ENCODE measurements at places on chromosomes 16 and 17.

GRCh38 chr17:32192379-32192778, 50.1 kb downstream of the RHOT1 start:
- DNase-seq: no peak

DNA sequence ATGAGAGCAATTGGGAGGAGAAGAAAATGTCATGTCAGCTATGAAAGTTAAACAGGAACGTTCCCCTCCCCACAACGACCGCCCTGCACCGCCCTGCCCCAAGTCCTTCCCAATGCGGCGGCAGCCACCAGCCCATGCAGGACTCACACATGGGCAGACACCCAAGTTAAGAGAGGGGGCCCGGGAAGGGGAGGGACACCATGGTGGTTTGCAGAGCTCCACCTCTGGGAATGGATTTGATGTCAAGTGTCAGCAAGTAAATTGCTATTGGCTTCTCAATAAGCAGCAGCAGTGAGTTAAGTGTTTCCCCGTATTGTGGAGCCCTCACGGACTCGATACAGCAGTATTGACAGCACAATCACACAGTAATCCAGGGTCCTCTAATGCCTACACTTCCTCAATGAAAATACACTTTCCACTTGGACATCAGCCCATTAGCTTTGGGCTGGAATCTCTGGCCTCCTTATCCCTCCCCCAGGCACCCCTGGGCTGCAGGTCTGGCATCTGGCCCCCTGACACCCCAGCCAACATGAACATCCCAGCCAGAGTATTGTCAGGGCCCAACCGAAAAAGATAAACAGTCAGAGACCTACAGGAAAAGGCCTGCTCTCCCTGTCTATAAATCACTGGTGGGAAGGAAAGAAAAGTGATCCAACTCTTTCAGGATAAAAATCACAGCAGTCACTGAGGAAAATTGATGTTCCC, 22.6 kb downstream of the ZFHX3 start:
- no peak for DNase-seq

DNA sequence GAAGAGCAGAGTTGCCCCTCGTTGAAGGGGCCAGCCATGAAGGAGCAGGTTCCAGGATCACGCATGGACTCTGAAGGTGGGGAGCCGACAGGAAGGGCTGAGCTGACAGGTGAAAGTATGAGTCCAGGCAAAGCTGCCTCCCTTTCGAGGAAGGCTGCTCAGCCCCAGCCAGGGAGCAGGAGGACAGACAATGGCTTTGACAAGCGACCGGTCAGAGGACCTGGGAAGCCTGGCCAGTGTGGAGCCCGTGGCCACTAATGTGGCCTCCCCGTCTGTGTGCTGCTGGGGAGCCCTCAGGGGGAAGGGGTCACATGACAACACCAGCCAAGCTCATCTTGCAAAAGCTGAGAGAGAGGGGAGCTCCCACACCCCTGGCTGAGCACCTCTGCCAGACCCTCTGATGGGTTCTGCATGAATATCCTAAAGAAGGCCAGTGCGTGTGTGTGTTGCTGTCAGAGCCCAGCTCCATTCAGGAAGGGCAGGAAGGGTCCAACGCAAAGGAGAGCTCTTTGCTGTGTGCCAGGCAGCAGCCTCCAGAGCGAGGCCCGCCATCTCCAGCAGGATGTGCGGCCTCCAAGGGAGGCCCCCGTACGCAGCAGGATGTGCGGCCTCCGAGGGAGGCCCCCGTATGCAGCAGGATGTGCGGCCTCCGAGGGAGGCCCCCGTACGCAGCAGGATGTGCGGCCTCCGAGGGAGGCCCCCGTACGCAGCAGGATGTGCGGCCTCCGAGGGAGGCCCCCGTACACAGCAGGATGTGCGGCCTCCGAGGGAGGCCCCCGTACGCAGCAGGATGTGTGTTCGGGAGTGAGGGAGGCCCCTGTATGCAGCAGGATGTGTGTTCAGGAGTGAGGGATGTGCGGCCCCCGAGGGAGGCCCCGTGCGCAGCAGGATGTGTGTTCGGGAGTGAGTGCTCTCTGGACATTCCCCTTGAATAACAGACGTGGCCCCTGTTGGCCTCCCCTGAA, 102.1 kb upstream of the CHMP6 start:
- DNase-seq: no peak

DNA sequence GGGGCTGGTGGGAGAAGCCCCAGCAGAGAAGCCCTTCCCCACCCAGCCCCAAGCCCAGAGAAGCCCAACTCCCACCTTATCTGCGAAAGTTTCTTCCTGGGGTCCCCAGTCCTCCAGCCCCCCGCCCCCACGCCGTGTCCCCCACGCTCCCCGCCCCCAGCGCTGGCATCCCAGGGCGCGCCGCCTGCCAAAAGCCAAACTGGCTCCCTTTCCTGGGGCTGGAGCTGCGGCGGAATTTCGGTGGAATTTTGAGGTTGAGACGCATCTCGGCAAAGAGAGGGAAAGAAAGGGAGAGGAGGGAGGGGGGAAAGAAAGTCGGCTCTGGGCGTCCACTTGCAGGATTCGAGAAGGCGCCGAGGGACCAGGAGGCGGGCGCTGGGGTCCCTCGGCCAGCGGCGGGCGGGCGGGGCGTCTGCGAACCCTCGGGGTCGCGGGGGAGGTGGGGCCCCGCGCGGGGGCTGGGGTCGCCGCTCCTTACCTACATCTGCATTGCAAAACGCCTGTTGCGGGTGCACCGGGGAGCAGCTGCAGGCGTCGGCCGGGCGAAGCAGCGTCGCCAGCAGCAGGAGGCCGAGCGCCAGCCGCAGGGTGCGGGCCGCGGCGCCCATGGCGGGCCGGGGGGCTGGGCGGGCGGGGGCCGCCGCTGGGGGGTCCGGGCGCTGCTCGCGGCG, 571 bp downstream of the TIMP2 start:
- peak; percentile 20 for DNase-seq

GRCh38 chr17:66915204-66915611, 49.3 kb upstream of the CACNG4 start:
- peak; percentile 50 for DNase-seq

DNA sequence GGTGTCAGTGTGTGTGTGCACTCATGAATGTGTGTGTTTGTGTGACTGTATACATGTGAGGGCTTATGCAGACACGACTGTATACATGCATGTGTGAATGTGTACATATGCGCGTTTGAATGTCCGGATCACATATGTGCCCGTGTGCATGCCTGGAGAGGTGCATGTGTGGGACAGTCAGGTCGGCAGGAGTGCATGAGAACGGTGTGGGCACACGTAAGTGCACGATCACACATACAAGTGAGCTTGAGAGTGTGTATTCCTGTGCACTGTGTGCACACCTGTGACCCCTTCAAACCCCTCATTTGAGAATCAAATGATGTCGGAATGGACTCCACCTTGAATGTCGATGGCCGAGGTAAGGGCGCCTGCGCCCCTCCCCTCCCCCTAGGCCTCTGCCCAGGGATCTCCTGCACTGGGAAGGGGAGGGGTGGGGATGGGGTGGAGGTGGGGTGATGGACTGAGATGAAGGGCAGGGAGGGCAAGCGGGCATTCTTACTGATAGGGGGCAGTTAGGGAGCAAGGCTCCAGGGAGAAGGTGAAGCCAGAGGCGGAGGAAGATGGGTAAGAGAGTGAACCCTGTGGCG, 601 bp upstream of the NGFR start:
- DNase-seq: no peak

DNA sequence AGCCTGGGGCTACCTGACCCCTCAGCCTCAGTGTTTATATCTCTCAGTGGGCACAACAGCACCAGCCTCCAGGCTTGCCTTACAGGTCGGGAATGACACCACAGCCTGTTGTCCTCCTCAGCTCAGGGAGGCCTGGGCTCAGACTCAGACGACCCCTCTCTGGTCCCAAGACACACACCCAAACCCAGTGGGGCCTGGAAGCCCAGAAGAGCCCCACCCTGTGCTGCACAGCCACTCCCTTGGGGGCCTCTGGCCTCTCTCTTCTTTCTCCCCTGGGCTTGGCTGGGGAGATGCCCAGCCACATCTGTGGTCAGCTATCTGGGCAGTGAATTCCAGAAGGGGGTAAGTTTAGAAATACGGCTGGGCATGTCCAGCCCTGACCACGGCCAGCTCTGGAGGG, 2.4 kb downstream of the NATD1 start:
- no peak for DNase-seq

- no peak for DNase-seq
Measured at GRCh38 chr16:58842156-58842555, 108.0 kb upstream of the GOT2 start.

- no peak for DNase-seq
Measured at GRCh38 chr17:49590874-49591273, 15.2 kb downstream of the NXPH3 start.

DNA sequence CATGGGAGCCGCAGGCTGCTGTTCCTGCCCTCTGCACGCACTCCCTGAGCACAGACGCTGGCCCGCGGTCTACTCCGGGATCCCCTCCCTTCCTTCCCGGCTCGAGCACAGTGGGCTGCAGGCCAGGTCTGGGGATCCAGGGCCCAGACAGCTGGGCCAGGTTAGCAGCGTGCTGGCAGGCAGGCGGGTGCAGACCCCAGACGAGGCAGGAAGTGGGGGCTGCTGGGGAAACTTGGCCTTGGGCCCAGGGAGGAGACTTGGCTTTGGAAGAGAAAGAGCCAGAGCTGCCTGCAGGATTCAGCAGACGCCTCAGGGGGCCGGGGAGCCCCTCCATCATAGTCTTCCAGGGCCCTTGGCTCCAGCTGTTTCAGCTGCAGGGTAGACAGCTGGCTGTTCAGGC, 30.2 kb upstream of the ABCC3 start:
- DNase-seq: no peak

DNA sequence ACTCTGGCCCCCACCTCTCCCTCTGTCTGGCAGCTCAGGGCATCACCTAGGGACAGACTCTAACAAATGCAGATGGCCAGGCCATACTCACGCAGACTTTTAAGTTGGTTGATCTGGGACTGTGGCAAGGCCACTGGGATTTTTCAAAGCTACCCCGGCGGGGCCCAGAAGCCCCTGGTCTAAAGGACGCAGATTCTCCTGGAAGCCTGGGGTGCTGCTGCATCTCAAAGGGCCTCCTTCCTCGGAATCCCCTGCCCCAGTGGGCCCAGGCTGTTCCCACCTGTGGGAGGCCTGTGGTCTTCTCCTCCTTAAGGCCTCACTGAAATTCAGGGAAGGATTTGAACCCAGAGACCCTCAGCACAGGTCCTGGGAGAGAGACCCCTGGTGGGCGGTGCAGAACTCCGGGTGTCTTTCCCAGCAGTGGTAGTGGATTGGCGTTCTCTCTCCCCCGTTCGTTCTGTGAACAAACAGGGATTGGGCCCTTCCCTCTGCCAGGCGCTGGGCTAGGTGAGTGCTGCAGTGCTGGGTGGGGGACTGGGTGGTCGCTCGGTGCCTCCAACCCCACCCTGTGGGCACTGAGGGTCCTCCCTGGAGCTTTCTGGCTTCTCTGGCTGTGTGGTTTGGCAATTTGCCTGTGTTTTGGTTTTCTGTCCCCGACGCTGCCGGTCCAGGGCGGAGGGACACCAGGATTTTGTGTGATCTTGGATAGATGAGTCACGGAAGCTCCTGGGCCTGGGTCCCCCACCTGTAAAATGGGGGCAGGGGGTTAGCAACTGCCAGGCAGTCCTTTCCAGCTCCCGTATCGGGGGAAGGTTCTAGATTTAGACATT, 160.5 kb upstream of the GSE1 start:
- DNase-seq: no peak

DNA sequence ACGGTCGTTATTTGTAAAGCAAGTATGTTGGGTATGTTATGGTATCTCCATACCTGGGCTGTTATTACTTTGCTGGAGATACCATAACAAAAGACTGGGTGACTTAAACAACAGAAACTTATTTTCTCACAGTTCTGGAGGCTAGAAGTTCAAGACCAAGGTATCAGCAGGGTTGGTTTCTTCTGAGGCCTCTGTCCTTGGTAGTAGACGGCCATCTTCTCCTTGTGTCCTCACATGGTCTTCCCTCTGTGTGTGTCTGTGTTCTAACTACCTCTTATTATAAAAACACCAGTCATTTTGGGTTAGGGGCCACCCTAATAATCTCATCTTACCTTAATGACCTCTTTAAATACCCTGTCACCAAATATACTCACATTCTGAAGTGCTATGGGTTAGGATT, 33.2 kb upstream of the MRTFB start:
- no peak for DNase-seq

- no peak for DNase-seq
Measured at GRCh38 chr16:13032911-13033310, 131.5 kb downstream of the SHISA9 start.

DNA sequence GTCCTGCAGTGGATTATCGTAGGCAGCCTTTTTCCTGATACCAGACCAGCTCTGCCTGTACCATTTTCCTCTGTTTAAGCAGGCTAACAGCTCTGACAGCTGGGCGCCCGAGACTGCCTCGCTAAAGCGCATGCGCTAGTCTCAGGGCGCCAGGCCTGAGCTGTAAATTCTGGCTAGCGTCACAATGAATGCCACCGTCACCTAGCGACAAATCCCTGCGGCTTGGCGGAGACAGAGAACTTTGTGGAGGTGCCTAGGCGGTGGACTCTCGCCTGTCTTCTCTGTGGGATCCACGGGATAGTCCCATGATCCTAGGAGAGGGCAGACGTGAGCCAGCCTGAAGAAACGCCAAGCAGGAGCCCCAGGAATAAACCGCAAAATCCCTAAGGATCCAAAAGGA, 573.9 kb downstream of the KCNJ18 start:
- DNase-seq: no peak

GRCh38 chr16:70380919-70381603, 34.4 kb downstream of the DDX19A start:
- DNase-seq: peak; percentile 98

DNA sequence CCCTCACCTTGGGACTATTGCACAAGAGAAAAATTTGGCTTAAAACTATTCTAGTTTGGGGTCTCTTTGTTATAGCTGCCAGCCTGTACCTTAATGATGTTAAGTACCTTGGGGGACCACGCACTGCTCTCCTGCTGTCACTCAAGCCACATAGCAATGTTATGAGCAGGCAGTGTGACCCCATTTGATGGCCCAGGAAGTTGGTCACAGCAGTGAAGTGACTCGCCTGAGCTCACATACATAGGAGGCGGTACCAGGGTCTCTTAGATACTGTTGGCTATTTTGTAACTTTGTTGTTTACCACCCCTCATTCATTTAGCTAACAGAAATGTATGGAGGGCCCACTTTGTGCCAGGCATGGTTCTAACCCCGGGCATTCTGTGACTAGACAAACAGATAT, 16.4 kb downstream of the KCNG4 start:
- DNase-seq: peak; percentile 63

GRCh38 chr16:61945511-61945910, 90.7 kb downstream of the CDH8 start:
- DNase-seq: no peak

DNA sequence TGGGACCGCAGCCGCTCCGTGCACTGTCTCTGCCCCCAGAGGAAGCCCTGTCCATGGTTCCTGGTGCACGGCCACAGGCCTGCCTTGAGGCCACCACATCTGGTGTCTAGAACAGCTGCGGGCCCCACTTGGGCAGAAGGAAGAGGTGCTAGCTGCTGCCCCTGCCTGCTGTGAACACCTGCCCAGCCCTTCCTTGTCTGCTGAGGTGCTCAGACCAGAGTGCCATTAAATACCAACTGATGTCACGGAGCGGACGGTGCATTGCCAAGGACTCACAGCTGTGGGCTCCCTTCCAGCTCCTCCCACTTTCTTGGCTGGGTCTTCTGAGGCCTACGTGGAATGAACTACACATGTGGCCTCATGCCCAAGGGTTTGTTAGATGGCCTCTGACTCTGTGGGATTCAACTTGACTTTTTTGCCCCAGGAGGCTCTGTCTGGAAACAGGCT, 146.1 kb downstream of the RAB11FIP4 start:
- DNase-seq: peak; percentile 44

Data from kidney tubule cell (primary cell).